Activated naive CD4-positive, alpha-beta T cell (primary cell): ENCODE measurements at places on chromosomes 12 and 14.

DNA sequence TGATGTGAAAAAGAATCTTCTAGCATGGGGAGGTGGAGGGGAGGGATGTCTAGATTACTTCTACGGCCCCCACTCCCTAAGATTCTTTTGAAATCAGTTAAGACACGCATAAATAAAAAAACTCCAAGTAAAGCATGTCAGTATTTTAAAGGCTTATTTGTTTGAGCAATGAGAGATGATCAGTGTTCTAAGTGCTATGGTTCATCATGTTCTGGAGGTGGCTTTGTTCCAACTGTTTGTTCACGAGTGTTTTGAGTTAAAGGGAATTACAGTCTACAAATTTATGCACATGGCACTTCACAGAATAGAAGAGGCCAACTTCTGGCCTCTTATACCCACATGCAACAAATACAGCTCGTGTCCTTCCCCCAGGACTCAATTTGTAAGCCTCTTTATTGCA lies 394.9 kb downstream of the RAD51B start:
- DNase-seq: no peak

- no peak for DNase-seq
Observed at GRCh38 chr14:23650506-23650905, 14.3 kb downstream of the DHRS2 start.

DNA sequence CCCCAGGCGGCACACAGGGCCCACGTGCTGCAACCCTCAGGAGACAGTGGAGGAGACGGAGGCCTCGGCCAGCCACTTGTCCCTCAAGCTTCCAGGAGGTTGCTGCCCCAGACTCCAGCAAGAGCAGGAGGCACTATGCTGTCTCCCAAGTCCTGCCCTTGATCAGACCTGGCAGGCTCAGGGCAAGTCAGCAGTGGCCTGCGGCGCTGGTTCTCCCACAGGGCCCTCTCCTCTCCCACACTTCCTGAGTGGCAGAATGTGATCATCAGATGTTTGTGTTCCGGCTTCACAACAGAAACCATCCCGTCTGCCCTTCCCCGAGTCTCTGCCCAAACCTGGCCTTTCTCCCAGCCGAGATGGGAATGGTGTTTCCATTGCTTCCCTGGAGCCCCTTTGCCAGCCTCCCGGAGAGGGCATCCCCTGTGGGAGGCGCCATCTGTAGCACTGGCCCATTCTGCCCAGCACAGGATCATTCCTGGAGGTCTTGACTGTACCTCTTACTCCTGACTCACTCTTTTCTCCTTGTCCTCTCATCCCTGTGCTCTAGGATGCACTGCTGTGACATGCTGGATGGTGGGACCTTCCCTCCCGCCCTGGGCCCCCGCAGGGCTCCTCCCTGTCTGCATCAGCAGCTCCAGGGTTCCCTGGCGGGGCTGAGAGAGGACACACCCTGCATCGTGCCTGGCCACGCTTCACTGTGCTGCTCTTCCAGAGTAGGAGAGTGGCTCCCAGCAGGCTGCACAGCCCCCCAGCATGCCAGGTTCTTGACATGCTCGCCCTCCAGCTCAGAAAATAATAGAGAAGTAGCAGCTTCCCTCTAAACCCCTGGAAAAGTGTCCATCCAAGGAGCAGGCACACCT lies 114.7 kb upstream of the FKBP4 start:
- DNase-seq: no peak

- DNase-seq: no peak
Observed at GRCh38 chr14:54818201-54819133, 84.2 kb downstream of the GCH1 start.

GRCh38 chr12:39451977-39452376 lies 9.1 kb upstream of the KIF21A start:
- DNase-seq: no peak

GRCh38 chr12:89970722-89971121 lies 262.1 kb upstream of the ATP2B1 start:
- DNase-seq: no peak

- no peak for DNase-seq
Observed at GRCh38 chr12:51004504-51004903, 21.7 kb downstream of the SLC11A2 start.

- no peak for DNase-seq
Observed at GRCh38 chr12:3035815-3036702, 41.1 kb upstream of the TSPAN9 start.

GRCh38 chr12:24226745-24227350 lies 277.4 kb upstream of the SOX5 start:
- DNase-seq: no peak

DNA sequence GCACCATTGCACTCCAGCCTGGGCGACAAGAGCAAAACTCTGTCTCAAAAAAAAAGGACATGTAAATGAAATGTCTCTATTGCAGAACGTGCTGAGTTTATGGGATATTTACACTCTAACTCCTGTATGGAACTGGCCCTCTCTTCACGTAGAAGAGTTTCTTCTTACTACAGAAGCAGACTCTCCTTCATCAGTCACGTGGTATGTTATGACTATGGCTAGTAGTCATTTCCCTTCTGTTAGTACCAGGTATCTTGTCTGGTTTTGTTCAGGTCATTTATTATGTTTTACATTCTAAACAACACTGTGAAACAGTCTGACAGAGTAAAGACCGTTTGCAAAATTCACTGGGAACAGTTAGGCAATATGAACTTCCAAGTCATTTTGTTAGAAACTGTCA lies 20.3 kb downstream of the KNTC1 start:
- DNase-seq: no peak

DNA sequence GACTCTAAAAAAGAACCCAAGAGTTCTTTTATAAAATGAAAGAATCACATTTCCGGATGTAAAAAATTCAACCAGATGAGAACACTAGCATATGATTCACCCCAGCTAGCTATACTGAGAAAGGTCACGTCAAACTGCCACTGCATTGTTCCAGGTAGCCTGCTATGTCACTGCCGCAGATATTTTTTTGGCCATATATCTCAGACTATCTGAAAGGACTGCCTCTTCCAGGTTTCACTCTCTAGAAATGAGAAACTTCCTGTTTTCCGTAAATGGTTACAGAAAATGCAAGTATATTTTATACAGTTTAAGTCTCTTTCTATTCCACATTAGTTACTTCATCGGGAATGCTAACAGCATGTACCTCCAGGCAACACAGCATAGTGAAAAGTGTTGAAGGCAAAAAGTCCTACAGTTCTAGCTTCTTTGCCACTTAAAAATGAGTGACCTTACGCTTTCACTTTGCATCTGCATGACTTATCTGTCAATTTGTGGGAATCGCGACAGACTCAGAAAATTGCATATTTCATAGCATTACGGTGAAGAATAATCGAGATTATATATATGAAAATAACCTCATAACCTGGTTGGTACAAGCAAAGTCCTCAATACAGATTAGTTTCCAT lies 105.2 kb downstream of the MED13L start:
- no peak for DNase-seq

DNA sequence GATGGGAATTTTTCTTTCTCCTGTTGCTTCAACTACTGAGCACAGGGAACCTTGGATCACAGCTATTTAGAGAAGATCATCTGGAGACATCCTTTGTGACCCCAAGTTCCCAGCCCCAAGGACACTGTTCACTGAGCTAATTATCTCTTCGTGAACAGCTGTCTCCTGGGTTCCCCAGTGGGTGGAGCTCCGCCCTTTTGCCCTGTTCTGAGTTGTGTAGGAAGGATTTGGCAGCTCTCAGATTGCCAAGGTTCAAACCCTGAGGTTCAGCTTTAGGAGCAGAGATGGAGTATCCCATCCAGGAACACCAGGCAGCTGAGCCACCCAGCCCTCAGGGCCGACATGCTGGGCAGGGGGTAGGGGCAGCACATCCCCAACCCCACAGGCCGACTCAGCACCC lies 32.0 kb downstream of the NGB start:
- DNase-seq: no peak

DNA sequence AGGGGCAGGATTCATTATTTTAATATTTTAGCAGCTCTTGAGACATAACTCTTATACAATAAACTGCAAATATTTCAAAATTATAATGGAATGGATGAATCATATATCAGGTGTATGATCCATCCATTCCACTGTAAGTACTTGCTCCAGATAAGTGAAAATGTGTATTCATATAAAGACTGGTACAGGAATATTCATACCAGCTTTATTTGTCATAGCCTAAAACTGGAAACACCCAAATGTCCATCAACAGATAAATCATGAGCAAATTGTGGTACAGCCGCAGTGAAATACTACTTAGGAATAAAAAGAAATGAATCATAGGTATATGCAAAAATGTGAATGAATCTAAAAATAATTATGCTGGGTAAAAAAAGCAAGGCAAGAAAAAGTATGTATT lies 263.6 kb upstream of the SYT10 start:
- no peak for DNase-seq
